ENCODE measurements at places on chromosomes 2 and 18.

DNA sequence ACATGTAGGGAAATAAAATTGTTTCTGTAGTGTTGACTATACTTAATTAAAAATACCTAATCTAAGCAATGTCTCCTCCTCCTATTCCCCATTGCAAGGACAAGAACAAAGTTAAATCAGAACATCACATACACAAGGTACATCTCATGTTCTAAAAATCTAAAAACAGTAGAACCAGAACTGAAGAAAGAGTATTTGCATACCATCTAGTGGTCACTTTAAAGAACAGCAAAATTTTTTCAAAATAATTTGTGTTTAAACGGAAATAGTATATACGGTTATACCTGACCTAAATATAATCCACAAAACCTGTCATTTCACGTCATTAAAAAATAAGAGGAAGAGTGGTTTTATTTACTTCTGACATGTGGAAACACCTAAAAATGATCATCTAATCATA is 294.3 kb upstream of the KCNH7 start:
- no peak for DNase-seq

- DNase-seq = no peak
Measured at GRCh38 chr2:352696-353095, 64.8 kb upstream of the ALKAL2 start.

- DNase-seq = no peak
Measured at GRCh38 chr18:73621091-73621490, 526.5 kb downstream of the FBXO15 start.

DNA sequence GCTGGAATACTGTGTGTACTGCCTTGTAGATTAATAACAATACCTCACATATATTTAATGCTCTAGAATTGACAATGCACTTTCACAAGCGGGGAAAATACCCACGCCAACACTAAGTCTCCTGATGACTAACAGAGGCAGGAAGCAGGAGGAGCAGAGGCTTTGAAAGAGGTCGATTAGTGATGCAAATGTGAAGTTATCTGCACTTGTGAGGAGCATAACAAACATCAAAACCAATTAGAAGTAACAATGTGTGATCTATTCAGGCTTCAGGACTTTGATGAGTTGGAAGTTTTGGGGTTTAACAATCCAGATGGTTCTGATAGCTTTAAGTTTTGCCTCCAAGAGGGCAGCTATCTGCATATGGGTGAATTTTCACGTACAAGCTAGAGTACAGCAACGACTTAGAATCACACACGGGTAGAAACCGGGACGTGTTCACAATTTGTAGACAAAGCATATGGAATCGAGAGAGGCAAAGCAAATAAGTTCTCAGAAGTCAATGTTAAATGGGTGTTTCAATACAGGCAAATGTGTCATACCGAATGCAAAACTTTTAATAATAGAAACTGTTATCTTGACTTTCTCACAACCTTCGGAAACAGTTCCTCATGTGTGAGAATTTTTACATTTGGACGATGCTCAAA is 114.5 kb downstream of the METTL8 start:
- no peak for DNase-seq

- no peak for DNase-seq
Measured at GRCh38 chr2:71935262-71935848, 212.3 kb downstream of the CYP26B1 start.

GRCh38 chr2:235901243-235901642 is 266.9 kb downstream of the GBX2 start:
- no peak for DNase-seq
